Activated CD4-positive, CD25-positive, alpha-beta regulatory T cell treated with anti-CD3 and anti-CD28 coated beads, Interleukin-2, amount 50 U/mL, for 24 hours (primary cell): ENCODE measurements at places on chromosomes 7 and 10.
A peak's percentile ranks its signal among the peaks of the same experiment; 100 is the strongest.

DNA sequence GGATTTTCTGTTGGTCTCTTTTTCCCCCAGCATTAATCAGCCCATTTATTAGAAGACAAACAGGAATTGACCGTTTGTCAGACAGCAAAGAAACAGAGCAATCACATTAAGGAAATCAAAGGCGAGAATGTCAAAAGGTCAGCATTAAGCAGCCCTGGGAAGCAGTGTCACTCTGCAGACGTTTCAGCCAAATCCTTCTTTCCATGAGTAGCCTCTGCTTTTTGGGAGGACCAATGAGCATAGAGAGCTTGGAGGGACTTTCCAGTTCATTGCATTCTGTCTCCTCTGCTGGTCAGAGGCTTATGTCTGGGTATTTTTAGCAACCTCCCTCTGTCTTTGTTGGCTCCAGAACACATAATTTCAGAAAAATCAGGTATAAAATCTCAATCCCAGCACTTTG, 481.4 kb downstream of the GALNT17 start:
- no peak for ATAC-seq

DNA sequence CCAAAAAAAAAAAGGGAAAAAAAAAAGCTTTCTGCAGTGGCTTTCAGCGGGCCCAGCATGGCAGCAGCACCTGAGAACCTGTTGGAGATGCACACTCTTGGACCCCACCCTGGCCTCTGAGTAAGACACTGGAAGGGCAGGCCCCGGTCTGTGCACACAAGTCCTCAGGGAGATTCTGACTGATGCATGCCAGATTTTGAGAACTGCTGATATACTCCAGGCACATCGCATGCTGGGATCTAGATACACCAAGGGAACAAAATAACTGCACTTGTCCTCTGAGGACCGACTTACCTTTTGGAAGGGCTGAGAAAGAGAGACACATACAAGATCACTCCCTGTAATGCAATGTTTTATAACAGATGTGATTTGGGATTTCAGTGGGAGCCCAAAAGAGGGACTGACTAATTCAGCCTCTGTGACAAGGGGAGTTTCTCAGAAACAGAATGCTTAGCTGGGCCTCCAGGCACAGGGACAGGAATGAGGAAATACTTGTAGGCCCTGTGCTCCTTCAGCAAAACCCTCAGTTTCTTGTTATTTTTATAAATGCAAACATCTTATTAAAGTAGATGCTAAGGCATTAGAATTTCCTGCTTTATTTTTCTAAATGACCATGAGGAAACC, 8.2 kb downstream of the EGFR start:
- no peak for ATAC-seq

GRCh38 chr10:3740157-3740871, 44.7 kb downstream of the KLF6 start:
- peak; percentile 87 for ATAC-seq

DNA sequence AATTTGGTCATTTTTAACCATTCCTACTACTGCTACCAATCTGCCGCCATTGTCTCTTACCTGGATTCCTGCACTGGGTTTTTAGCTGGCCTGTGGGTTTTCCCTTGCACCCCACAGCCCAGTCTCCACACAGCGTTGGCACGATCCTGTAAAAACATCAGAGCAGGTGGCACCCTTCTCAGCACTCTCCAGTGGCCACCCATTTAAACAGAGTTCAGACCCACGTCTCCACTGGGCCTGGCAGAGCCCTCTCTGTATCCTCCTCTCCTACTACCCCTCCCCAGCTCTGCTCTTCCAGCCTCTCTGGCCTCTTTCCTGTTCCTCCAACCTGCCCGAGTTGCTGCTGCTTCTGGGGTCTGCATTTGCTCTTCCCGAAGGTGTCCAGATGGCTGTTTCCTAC, 259.4 kb downstream of the SDK1 start:
- ATAC-seq: no peak

DNA sequence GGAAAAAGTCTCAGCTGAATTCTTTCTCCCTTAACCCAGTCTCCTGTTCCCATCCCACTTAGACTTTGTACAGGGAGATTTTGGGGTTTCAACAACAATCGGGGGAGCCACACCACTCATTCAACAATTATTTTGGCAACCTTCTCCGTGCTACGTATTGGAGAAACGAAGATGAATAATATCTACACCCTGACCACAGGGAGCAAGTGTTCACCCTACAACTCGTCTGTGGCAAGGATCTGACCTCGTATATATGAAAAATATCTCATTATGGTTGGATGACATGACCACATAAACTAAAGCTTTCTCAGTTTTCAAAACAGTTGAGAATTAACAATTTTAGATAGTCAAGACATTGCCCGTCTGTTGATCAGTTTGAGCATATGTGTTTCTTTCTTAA, 302.1 kb downstream of the CACNA2D1 start:
- no peak for ATAC-seq

DNA sequence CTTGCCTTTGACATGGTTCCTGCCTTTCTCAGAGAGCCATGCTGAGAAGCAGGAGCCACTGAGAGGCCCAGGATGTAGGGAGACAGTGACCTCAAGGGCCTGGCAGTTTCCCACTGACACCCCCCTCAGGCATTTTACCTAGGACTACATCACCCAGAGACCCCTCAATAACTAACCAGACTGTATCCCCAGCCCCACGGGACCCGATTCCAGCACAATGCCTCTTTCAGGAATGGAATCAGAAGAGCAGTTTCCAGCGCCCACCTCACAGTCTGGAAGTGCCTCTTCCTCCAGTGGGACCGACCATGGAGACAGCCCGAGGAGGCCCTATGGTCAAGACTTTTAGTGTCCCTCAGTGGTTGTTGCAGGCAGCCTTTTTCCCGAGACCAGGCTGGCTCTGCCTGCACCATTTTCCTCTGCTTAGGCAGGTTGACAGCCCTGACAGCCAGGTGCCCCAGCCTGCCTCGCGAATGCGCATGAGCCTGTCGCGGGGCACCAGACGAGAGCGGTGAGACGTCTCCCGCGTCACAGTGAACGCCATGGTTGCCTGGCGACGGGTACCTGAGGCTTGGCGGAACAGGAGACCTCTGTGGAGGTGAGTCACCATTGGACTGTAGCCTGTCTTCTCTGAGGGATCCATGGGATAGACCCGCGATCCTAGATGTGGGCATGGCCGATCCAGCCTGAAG, 28.4 kb upstream of the ZNF273 start:
- ATAC-seq: no peak

DNA sequence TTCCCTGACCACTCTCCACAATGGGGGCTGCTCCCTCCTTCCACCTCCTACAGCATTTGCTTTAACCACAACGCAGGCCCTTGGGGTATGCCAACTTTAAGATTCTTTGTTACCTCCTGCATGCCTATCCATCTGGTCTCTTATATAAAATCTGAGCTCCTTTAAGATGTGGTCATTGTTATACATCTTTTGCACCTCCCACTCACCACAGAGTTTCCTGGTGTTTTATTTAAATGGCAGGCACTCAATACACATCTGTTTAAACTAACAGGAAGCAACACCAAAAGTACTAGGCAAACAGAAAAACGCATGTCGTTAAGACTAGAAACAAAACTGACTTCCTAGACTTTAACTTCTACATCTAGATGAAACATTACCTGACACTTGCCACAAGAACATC, 36.3 kb downstream of the SLC25A13 start:
- peak; percentile 56 for ATAC-seq

- no peak for ATAC-seq
These were observed 95.1 kb upstream of the PFKP start for GRCh38 chr10:2972216-2972615.

DNA sequence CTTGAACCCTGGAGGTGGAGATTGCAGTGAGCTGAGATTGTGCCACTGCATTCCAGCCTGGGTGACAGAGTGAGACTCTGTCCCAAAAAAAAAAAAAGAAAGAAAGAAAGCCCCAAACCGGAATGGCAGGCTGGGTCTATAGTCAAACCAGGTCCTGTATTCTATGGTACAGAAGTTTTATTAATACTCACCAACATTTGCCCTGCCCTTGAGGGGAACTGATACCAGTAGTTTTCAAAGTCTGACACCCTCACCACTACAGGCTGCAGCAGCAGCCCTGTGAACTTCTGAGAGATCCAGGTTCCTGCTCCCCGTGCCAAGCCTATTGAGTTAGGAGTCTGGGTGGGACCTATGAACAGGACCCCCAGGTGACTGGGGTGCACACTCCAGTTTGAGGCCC, 80.6 kb downstream of the RGS10 start:
- ATAC-seq: peak; percentile 29

DNA sequence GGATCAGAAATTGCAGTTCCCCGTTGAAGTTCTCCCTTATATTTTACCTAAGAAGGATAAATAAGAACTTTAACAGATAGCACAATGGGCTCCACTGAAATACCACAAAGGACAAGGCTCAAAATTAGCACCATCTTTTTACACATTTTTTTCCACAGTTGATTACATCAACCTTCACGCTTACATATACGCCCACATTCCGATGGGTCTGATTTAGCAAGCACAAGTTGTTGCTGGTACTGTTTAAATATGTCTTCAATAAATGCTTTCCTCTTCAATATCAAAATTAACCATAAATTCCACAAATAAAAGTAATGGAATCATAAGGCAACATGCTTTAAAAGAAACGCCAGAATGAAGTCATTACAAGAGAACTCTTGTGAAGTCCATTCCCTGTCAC, 79.5 kb downstream of the NEBL start:
- no peak for ATAC-seq

GRCh38 chr7:152899548-152900109, 140.1 kb downstream of the ACTR3B start:
- ATAC-seq: no peak

GRCh38 chr10:4385231-4385870, 440.7 kb upstream of the AKR1E2 start:
- ATAC-seq: no peak

GRCh38 chr10:111523016-111523415, 446.2 kb downstream of the ADRA2A start:
- no peak for ATAC-seq
